Stimulated activated CD4-positive, alpha-beta T cell treated with anti-CD3 and anti-CD28 coated beads, Interleukin-1b, Interleukin-23, amount 100 ng/mL, for 4 hours (primary cell): ENCODE measurements at places on chromosomes 11 and 22.

GRCh38 chr11:128603003-128603696, 15.8 kb upstream of the ETS1 start:
- peak; percentile 19 for DNase-seq

GRCh38 chr11:18912883-18913282, 26.3 kb downstream of the MRGPRX1 start:
- DNase-seq: no peak

DNA sequence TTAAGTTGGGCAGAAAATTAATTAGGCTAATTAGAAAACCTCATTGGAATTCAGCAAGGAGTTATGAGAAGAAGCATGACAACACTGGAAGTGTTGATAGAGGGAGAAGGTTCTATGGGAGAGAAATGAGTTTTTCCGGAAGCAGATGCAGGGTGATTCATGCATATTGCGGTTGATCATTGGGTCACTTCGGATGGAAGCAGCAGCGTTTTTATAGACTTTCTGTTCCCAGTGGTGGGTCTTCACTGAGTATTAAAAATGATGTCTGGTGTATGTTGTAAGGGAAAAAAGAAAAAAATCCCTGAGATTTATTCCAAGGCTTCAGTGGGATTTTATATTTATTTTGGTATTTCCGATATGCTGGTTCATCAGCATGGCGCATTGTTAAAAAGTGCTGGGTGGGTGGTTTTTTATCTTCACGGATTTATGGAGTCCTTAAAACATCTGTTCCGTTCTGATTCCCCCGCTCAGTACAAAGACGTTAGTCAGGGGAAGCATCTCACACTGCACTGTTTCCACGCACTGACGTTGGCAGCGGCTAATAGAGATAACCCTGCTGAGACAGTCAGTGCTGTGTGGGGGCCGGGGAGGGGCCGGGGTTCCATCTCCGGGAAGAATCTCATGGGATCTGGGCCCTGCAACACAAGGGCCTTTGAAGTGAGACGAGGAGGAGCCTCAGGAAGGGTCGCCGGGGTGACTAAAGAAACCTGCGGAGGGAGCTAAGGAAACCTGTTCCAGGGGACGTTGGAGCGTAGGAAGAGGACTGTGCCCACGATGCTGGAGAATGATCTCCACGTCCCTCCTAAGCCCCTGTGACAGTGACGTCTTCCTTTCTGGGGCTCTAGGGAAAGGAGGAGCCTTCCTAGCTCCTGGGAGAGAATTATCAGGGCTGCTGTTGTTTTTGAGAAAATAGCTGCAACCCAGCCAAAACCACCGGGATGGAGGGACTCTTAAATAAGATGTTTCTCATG, 390.0 kb downstream of the NTM start:
- DNase-seq: no peak

DNA sequence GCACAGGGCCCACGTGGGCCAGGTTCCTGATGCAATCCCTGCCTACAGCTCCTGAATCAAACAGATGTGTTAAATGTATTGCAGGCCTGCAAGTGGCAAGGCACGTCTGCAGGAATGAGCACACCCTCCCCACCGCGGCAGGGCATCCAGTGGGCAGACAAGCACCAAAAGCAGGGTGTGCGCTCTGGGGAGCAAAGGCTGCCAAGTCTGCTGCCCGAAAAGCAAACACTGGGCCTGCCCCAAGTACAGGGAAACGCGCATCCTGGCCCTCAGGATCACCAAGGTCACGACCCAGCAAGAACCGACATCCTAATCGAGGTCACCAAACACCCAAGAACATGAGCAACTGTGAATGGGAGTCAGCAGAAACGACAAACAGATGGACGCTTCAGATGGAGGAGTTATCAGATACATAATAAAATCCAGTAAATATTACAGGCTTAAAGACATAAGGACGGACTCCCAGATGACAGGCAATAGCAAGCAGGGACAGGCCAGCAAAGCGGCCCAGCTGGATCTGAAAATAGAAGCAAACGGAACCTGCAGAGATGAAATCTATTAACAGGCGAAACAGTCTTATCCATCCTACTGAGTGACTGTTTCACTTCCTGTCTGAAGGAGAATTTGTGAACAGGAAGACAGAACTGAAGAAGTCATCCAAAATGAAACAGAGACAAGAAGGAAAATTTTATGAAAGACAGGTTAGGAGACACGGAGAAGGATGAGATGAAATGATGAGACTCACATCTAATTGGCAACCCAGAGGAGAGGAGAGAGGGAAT, 26.7 kb downstream of the CARS1 start:
- DNase-seq: no peak

DNA sequence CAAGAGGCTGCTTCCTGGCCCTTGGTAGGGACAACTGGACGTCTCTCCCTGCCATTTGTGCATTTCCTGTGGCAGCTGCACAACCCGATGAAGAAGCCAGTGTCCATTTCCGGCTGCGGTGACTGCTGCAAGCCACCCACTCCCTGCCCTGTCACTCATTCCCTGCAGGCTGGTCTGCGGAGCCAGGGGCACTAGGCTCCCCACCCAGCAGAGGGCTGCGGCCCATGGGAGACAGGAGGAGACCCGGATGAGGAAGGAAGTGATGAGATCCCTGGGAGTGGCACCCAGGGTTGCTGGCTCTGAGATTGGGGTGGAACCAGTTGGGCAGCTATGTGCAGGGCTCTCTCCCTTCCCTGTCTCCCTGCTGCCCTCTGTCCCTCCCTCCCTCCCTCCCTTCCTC, 10.0 kb upstream of the MYRF start:
- DNase-seq: no peak

- DNase-seq: no peak
Observed at GRCh38 chr22:38631724-38632123, 24.5 kb downstream of the FAM227A start.

DNA sequence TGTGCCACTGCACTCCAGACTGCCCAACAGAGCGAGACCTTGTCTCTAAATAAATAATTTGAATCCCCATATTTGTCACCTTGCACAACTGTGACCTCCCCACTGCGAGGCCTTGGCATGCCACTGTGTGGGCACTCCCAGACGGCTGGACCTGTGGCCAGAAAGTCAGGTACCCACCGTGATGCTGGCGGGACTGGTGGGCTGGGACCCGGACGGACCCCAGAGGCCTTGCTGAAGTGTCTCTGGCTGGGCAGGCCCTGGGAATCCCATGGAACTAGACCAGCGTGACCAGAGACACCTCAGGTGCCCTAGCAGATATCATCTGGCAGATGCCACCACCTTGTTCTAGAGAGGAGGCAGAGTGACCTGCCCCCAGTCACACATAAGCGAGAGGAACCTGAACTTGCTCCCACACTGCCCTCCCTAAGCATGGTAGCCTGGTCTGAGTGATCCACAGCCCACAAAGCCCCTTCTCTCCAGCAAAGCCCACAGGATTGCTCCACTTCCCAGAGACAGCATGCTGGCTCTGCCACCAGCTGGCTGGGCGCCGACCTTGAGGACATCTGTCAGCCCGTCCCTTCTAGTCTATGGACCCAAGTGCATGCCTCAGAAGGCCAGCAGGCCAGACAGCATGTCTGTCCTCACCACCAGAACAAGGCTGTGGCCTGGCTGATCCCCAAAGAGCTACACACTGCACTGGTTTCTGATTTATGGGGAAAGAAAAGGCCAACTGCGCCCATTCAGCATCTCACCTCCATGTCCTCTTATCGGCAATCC, 9.5 kb downstream of the MACROD1 start:
- DNase-seq: no peak

DNA sequence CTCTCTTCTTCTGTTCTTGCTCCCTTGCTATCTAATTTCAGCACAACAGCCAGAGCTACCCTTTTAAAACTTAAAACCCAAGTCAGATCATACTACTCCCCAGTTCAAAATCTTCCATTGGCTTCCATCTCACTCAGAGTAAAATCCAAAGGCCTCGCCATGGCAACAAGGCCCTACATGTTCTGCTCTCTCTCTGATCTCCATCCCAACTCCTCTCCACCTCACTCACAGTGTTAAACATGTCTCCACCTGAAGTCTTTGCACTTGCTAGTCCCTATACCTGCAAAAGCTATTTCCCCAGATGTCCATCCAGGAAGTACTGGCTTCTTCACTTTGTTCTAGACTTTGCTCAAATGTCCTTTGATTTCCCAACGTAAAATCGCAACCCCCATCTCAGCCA, 3.0 kb upstream of the GRAP2 start:
- no peak for DNase-seq

- no peak for DNase-seq
Observed at GRCh38 chr11:102214623-102215022, 102.7 kb upstream of the BIRC3 start.

- DNase-seq: no peak
Observed at GRCh38 chr11:118533769-118534729, 3.1 kb downstream of the TMEM25 start.

DNA sequence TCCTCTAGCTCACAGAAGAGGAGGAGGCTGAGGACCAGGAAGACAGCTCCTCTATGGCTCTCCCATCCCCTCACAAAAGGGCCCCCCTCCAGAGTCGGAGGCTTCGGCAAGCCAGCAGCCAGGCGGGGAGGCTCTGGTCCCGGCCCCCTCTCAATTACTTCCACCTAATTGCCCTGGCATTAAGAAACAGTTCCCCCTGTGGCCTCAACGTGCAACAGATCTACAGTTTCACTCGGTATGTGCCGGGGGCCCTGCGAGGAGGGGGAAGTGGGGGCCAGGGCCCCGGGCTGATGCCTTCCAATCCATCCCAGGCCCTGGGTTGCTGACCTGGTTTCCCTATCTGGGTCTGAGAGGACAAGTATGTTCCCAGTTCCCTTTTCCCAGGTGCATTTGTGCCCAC, 7.9 kb downstream of the FOXR1 start:
- no peak for DNase-seq

DNA sequence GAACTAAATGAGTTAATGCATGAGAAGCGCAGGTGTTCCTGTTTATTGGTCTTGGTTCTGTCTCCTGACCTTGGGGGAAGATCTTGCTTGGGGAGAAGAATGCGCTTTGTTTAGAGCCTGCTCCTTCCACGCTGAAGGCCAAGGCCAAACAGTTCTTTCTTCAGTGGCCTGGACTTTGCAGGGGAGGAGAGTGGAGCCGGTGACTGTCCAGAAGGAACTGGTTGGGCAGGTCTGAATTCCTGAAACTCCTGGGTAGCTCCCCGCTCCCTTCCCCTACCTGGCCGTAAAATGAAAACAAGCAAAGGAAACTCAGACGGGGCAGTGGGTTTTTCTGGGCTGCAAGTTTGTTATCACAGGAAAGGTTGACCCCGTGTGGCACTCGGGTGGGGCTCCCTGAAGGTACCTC, 3.6 kb downstream of the ARHGAP8 start:
- DNase-seq: no peak

DNA sequence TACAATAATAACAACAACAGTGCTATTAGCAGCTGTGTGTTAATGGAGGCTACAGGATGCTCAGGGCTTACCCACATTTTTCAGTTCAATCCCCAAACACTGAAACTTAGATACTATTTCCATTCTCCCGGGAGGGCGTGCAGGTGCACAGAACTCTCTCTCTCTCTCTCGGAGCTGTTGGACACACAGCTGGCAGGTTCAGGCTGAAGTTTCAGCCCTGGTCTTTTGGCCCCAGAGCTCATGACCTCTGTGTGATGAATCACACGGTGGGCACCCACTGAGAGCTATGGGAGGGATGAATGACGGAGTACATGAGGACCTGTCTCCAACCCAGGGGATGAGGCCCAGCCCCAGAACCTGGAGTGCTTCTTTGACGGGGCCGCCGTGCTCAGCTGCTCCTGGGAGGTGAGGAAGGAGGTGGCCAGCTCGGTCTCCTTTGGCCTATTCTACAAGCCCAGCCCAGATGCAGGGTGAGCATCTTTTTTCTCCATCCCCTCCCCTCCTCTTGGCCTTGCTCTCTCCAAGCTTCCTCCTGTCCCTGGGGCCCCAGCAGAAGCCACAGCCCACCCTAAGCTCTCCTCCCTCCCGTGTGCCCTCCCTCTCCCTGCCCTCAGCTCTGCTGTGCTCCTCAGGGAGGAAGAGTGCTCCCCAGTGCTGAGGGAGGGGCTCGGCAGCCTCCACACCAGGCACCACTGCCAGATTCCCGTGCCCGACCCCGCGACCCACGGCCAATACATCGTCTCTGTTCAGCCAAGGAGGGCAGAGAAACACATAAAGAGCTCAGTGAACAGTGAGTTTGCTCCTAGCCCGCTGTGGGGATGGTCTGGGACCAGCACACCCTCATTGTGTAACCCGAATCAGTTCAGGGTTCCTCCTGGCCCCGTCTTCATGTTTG, 16.9 kb downstream of the CSF2RB start:
- no peak for DNase-seq

GRCh38 chr11:95512177-95512576, 277.4 kb downstream of the FAM76B start:
- DNase-seq: no peak

DNA sequence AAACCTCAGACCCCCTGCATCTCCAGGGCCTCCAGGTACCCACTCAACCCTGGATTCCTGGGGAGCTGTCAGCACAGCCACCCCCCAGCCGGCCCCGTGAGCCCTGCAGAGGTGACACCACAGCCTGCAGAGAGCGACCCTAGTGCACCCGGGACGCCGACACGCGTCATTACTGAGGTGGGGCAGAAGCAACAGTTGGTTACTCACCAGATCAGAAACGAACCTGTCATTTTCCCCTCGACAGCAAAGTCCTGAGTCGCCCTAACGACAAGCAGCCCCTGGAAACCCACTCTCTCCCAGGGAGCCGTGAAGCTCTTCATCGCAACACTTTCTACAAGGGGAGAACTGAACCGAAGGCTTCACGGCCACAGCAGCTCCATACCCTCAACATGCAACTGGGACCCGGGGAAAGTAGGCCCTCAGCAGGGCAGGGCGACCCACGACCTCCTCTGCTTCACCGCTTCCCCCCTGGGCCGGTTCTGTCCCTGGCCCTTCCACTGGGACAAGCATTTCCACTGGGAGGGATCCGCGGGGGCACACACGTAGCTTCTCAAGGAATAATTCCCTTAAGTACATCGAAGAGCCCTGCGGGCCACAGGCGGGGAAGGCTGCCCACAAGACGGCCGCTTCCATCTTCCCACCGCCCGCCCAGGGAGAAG, 1.6 kb downstream of the BRD1 start:
- peak; percentile 51 for DNase-seq

GRCh38 chr22:20123366-20124082, 6.5 kb upstream of the TRMT2A start:
- DNase-seq: no peak

GRCh38 chr11:129258205-129258604, 66.1 kb upstream of the ARHGAP32 start:
- DNase-seq: no peak

GRCh38 chr11:84316866-84317555, 1030.8 kb upstream of the CCDC90B start:
- DNase-seq: no peak

- DNase-seq: no peak
Observed at GRCh38 chr11:124536520-124536919, 6.9 kb downstream of the OR8B12 start.

GRCh38 chr22:49305966-49306631, 521.6 kb downstream of the BRD1 start:
- no peak for DNase-seq

DNA sequence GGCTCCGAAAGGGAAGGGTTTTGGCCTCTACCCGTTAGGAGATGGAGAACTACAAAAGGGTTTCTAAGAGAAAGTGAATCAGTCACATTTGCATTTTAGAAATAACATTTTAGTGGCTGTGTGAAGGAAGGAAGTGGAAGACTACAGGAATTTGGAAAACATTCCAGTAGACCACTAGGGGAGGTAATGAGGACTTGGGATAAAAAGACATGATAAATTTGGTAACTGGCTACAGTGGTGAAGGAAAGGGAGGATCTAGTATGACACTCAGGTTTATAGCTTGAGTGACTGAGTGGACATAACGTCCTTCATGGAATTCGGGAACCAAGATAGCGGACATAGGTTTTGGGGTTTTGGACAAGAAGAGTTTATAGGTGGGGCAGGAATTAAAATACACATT, 7.0 kb upstream of the RRM1 start:
- DNase-seq: no peak
